ENCODE measurements at places on chromosomes 2 and 18.

- DNase-seq, result no peak
These were observed 90.8 kb downstream of the FAM124B start for GRCh38 chr2:224310943-224311625.

- DNase-seq, result no peak
These were observed 2.6 kb upstream of the PTPN2 start for GRCh38 chr18:12886498-12887126.

GRCh38 chr2:173589604-173590275, 235.1 kb downstream of the CDCA7 start:
- no peak for DNase-seq

- DNase-seq, result no peak
These were observed 34.8 kb downstream of the METTL4 start for GRCh38 chr18:2536493-2536892.

DNA sequence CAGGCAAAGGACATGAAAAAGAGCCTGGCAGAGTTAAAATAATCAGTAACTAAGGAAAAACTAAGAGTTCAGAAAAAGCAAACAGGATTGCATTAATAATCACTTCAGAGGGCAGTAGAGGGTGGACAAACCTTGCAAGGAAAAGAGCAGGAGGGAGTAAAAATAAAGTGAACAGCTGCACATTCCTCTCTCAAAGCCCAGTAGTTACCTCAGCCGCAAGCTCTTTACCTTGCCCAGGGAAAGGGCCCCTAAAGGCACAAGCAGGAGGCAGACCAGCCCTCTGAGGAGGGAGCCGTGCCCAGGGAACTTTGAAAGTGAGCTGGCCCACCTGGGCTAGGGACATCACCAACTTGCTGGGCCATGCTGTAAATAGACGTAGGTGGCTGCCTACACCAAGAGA, 196.9 kb downstream of the C1D start:
- DNase-seq, result no peak
